ENCODE measurements at places on chromosomes 3 and 15.

DNA sequence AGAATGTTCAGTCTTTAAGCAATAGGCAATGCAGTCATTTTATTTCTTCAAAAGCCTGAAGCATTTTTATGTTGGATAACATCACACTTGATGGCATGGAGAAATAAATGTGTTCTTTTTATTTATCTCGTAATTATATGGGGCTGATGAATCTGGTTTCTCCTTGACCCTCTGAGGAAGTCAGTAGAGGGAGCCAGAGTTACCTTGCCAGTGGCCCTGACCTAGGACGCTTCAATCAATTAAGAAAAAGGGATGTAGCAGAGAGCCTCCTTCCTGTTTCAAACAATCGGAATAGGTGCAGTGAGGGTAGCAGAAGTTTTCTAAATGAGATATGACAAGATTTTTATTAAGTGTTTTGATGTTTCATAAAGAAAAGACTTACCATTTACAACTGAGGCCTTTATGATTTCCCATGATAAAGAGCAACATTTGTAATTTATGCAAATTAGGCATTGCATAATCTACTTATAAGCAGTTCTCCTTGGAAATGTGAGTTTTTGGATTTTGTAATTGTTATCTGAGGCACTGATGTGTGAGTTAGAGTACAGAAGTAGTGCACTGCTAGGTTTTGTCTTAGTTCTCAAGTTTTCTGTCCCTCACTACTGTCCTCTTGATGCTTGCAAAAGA lies 129.1 kb downstream of the RAP2B start:
- ATAC-seq, result peak; percentile 66

DNA sequence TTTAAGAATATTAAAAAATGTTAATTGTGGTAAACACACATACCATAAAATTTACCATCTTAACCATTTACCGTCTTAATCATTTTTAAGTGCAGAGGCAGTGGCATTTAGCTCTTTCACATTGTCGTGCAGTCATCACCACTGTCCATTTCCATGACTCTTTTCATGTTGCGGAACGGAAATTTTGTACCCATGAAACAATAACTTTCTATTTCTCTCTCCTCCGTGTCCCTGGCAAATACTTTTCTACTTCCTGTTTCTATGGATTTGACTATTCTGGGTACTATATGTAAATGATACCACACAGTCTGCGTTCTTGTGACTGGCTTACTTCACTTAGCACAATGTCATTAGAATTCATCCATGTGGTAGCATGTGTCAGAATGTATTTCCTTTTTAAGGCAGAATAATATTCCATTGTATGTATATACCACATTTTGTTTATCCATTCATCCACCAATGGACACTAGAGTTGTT lies 27.9 kb downstream of the AKAP13 start:
- peak; percentile 73 for ATAC-seq

GRCh38 chr3:20336572-20336971 lies 150.6 kb upstream of the SGO1 start:
- no peak for ATAC-seq

DNA sequence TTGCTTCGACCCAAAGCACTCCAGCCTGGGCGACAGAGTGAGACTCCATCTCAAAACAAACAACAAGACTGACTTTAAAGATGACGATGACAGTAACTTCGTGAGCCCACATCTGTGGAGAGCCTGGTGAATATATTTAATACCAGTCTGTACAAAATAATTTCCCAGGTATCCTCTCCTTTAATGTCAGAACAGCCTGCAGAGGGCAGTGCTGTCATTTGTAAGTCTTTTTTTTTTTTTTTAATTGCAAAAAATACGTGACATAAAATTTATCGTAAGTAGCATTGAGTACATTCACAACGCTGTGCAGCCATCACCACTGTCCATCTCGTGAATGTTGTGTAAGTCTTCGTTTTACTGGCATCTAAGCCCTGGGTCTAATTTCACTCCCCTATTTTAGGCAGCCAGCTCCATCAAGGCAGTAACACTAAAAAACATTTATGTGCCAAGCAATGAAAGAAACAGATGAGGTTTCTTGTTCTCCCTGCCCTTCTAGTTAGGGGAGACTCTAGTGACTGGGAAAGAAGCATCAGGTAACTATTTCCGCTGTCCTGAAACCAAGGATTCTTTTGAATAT lies 1.4 kb downstream of the HTD2 start:
- no peak for ATAC-seq

DNA sequence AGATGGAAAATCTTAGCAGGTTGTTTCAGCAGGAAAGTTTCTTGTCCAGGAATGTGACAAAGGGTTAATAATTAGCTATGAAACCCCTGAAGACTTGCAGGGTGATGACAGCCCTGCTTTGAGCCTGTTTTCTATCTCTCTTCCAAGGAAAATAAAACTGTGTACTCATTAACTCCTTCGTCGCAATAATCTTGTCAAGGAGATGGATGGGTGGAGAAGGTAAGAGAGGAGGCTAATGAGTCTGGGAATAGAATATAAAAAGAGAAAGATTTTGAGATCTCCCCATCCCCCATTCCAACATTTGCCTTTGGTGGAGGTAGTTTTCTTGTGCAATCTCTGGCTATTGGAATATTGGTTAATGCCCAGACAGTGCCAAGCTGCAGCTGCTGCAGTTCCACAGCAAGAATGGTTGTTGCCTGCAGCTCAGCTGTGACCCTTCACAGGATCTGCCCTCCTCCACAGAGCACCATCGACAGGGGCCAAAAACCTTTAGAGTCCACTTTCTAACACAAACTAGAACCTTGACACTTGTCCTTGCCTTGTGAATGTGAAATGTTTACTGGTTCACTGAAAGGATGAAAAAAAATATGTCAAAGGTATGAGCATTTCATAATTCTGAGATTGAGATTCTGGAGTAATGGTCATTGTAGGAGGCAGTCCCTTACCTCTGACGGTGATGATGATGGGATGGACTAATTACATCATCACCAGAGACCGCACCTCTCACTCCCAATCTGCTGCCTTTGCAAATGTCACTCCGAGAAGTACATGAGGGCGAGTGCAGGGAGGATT lies 4.2 kb upstream of the LRIG1 start:
- ATAC-seq, result no peak

DNA sequence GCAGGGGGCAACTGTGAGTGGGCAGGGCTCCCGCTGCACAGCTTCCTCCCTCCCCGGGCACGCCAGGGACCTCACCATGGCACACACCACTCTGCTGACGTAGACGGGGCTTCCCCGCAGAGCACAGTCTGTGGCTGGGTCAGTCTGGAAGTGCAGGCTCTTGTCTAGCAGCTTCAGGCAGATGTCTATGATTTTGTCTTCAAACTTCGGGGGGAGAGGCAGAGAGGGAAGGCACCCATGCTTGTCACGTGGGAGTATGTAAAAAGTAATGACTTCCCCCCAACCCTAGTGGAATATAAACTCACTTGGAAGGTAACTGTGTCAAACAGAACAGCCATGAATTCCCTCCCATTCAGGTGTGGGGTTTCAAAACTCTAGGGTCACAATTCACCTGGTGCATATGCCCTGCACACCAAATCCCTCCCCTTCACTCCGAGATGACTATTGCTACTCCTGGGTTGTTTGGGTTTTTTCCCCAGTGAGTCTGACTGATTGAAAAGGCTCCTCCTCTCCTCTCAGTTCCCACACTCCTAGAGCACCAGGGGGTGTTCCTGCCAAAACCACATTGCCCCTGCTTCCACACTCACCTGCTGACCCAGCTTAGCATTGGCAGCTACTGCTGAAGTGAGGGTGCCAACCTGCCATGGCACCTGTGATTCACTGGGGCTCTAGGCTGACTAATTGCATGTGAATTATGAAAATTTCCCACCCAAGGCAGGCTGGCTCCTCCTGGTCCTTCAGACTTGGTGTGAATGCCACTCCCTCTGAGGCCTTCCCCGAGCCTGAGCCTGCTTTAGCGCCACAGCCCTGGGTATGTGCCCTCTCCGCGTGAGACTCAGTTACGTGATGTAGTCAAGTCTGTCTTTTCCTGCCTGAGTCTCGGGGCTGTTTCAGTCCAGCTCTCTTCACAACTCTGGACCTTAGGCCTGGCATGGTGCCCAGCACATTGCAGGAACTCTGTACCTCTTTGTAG lies 13.0 kb downstream of the TGM5 start:
- peak; percentile 69 for ATAC-seq

GRCh38 chr3:17075907-17076306 lies 191.2 kb downstream of the PLCL2 start:
- ATAC-seq, result no peak

- no peak for ATAC-seq
Measured at GRCh38 chr3:121629601-121630000, 31.1 kb downstream of the HCLS1 start.

DNA sequence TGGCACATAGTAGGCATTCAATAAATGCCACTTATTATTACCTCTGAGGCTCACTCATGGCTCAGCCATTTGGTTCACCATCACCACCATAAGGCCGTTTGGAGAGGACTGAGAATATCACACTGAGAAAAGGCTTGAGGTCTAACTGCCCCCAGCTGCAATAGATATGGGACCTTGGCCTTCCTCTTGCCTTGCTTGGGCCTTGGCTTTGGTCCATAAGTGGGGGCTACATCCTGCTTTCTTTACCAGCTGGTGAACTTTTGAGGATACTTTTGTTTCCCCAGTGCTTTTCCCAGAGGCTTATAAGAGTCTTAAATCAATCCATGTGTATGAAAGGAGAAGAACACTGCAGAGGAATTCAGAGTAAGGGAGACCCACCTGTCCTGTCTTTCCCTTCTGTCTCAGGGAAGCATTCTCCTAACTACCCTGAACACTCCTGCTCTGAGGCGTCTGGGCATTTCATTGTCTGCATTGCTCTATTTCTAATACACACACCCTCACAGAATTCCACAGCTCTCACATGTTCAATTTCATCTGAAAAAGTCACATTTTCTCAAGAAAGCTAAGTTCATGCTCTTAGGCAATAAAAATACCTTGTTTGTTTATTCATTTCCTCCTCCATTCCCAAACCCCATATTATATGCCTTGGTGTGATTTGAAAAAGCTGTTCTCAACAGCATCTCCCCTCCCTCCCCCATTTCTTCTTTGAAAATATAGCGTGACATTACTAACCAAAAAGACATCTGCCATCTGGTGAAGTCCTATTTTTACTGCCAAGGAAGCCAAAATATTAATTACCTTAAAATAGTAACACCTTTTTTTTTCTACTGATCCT lies 22.5 kb upstream of the KCNMB2 start:
- no peak for ATAC-seq

GRCh38 chr3:112642912-112643506 lies 2.1 kb upstream of the CCDC80 start:
- ATAC-seq, result peak; percentile 99

DNA sequence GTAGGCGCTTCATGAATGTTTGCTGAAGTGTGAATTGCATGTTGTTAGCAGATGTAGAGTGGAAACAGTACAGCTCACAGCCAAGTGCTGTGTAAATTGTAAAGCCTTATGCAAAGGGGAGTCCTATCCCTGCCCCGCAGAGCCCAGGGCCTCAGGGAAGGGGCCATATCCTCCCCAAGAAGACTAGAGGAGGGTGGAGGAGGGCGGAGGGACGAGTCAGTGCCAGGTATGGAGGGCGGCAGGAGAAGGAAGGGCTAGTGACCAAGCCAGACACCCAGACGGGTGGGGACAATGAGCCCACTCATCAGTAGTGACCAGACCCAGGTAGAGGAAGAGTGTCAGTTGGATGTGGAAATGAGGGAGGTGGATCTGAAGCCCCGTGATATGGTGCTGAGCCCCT lies 45.2 kb downstream of the ZNF710 start:
- ATAC-seq, result no peak

- ATAC-seq, result no peak
Measured at GRCh38 chr3:123713211-123713610, 128.4 kb upstream of the HACD2 start.

- peak; percentile 64 for ATAC-seq
Measured at GRCh38 chr3:71725271-71725991, at the start of gene EIF4E3. TSS of gene EIF4E3 (minus strand) at chr3:71725402. CDS start at chr3:71725367, 35 bp downstream.

GRCh38 chr3:119731560-119732343 lies 28.9 kb downstream of the CFAP91 start:
- ATAC-seq, result peak; percentile 90

DNA sequence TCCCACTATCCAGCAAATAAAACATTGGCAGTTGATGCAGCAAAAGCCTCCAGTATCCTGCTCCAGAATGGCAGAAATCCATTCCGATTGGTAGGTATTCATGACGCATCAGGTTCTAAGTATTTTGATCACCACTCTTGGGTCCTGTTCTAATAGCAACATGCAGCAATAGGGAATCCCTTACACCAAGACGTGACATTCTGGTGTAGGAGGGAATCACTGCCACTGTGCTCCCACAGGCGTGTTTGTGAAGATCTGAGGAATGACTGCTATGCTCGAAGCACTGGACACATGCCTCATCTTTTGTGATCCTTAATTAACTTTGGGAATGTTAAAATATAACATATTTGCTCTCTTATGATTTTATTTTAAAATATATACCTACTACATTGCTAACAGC lies 552.9 kb downstream of the MECOM start:
- no peak for ATAC-seq

GRCh38 chr3:11168881-11169805 lies 14.8 kb downstream of the HRH1 start:
- no peak for ATAC-seq

DNA sequence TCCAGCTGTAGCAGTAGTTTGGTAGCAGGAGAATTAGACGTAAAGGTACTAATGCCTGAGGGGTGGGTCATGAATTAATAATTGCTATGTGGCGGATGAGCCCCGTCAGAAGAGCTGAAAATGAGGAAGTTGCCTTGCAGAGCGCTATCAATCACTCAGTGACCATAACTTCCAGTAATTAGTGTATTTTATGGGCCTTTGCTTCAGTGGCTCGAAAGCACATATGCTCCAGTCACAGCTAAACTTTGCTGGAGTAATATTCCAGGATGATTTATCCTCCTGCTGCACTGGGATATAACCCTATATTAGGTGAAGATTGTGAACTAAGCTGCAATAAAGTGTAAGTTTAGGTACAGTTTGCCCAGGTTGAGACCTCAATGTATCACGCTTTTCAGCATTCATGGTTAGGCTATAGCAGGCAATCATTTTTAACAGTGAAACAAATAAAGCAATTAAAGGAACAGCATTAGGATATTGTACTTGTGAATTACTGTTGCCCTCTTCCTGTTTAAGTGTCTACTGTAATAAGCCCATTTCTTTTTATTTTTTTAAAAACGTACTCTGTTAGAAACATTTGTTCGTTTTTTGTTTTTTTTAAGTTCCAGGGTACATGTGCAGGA lies 104.6 kb upstream of the SKOR1 start:
- no peak for ATAC-seq

DNA sequence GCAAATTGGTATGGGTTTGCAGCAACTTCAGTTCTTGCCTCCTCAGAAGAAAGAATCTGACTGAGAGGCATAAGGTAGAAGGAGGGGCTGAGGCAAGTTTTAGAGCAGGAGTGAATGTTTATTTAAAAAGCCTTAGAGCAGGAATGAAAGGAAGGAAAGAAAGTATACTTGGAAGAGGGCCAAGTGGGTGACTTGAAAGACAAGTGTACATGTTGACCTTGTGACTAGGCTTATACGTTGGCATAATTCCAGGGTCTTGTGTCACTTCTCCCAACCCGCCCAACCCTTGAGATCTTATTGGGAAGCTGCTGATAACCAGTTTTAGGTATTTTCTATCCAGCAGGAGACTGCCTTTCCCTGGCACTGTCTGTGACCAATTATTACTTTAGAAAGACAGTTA lies 436.9 kb upstream of the ZNF717 start:
- no peak for ATAC-seq

- ATAC-seq, result no peak
Measured at GRCh38 chr15:92904722-92905571, 4.8 kb downstream of the CHD2 start.

- peak; percentile 60 for ATAC-seq
Measured at GRCh38 chr3:30578479-30578878, 27.9 kb upstream of the TGFBR2 start.

Measured in activated T-helper 17 cell treated with anti-CD3 and anti-CD28 coated beads, Interleukin-2, amount 50 U/mL, for 72 hours (primary cell).